C1 segment of cervical spinal cord (tissue), 14 donors: ENCODE measurements at places on chromosomes 6 and 20.

GRCh38 chr20:45368221-45368980, 5.4 kb downstream of the SYS1 start:
- DNase-seq = peak; percentile 19

DNA sequence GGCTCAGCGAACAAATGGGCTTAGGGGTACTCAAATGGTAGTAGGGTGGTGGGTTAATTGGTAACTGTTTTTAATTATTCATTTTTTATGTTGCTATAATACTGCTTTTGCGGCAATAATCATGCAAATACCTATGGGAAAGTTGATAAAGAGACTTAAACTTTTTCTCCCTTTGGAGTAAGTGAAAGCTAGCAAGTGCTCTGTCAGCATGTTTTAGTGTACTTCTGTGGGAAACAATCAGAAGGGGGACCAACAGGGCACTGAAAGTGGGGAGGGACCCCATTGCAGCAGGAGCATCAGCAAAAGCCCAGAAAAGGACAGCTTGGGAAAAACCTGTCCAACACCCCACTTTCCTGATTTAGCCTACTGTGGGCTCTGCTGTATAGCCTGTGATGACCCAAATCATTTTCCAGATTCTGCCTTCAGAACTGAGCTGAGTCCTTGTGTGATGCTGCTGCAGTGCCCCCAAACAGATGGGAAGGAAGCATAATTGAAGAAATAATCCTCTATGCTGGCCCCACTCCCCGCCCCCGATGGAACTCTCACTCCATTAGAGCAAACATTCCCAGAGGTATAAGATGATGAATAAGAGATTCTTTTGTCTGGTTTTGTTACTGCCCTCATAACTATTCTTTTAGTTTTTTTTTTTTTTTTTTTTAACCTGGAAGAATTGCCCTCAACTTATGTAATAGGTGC, 322.8 kb downstream of the CD83 start:
- no peak for DNase-seq

DNA sequence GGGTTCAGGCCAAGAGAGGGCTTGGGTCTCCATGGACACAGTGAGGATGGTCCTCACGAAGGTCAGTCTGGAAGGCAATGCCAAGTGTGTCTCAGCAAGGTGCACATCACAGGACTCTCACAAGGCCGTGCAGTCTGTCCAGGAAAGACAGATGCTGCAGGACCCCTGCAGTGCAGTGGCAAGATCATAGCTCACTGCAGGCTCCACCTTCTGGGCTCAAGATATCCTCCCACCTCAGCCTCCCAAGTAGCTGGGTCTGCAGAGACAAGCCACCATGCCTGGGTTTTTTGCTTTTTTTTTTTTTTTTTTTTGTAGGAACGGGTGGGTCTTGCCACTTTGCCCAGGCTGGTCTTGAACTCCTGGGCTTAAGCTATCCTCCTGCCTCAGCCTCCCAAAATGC, 26.4 kb downstream of the ZMYND8 start:
- no peak for DNase-seq

DNA sequence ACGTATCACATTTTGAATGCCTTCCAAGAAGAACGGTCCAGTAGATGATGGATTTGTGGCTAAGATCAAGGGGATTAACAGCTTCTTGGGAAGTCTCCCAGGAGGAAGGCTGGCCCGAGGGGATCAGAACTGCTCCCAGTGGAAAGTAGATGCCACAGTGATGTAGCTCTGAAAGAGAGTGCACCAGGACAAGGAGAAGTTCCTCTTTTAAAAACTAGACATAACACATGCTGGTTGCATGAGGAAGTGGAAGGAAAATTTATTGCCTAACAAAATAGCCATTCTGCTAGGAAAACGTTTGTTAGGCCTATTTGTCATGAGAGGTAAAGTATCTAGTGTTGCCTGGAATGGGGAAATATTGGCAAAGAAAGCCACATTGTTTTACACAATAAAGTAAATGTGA, 87.8 kb downstream of the CDH26 start:
- no peak for DNase-seq

DNA sequence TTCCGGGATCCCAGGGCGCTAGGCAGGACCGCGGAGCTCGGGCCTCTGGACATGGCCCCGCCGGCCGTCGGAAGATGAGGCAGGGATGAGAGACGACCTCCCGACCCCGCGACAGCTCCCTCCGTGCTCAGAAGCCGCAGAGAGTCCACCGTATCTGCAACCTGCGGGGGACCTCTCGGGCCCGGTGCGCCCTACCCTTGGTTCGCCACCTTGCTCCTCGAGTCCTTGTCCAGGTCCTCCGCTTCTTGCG, 301 bp downstream of the PPP1R3D start:
- DNase-seq = no peak

- DNase-seq = no peak
These were observed 121.4 kb upstream of the TCF21 start for GRCh38 chr6:133767357-133767970.

- DNase-seq = no peak
These were observed 3.6 kb upstream of the NHLRC1 start for GRCh38 chr6:18126121-18126520.

DNA sequence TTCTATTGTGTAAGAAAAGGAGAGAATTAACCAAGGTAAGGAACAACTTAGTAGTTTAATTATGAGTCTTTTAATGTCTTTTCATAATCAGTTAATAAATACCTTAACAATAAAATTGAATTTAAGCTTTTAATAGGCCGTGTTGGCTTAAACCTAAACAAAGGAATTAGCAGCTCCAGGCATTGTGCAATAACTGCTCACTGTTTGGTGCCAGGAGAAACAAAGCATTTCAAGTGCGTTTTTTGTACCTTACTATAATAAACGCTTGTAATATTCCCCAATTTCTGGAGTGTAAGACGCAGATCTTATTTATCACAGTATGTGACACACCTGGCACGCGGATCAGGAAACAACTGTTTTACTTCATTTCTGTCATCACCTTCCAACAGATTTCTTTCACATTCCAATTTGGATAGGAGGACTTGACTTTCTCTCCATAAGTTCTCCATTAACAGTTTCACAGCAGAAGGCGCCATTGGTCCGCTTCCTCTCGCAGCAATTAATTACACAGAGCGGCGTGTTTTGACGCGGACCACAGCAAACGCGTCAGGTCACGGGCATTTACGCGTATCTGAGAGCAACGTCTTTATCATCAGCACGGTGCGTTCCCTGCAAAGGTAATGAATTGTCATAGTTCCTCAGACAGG, 335.8 kb upstream of the NT5E start:
- DNase-seq = no peak

DNA sequence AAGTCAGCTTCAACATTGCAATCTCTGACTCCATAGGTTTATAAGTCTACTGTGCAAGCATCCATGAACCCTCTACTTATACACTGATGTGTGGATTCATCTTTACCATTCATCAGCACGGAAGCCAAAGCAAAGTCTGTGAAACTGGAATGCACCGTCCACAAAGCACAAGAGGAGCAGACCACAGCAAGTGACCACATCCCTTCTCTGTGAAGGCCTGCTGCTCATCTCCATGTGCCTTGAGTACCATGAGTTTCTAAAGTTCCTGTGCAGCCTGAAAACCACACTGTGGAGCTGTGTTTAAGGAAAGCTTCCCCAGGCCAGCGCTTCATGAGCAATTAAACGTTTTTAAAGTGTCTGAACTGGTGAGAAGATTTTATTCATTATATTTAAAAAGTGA, 20.0 kb downstream of the GABRR1 start:
- DNase-seq = no peak

DNA sequence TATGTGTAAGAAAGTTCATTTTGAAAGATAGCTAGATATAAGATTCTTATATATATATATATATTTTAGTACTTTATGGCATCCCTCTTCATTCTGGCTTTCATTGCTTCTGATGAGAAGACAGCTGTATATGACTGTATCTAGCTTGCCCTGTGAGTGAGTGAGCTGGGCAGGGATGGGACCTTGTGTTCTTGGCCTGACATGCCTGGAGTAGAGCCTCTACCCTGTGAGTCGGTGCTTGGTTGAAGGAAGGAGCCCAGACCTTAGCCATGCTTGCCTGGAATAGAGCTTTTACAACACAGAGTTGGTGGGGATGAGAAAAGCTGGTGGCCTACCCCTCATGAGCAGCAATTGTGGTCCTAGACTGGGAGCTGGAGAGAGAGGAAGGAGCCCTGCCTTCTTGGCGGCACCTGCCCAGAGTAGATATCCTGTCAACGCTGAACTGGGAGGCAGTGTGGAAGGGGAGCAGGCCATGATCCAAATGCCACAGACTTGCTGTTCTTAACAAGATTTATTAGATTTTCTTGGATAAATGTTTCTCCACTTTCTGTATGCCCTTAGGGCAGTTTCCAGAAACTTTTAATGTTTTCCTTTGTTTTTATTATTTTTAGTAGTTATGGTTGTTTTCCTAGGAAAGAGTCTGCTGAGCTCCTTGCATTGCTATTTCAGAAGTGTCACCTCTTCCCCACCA, 31.6 kb downstream of the FIG4 start:
- no peak for DNase-seq

DNA sequence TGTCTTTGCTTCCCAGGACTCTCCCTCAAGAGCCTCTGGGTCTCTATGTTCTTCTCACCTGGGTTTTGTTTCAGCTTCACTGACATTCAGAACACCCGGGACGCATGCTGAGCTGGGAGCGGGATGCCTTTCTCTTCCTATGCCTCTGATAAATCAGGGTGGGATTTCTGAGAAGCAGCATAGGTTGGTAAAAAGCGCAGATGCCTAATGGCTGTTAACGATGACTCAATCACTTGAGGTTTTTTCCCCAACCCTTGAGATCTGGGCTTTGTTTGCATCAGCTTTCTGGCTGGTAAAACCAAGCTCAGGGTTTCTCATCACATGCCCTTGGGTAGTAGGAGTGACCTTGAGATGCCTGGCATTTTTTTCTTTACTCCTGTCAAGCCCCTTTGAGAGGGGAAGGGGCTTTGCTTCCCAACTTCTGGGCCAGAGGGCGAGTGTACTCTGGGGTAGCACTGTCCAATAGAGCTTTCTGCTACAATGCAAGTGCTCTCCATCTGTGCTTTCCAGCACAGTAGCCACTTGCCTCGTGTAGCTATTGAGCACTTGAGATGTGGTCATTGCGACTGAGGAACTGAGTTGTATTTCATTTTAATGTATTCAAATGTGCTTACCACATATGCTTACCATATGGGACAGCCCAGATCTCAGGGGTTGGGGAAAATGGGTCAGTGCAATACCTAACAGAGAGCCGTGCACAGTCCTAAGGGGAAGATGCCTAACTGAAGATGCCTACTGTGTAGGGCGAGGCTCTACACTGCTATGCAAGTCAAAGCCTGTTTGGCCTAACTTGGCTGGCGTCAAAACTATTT, 69.1 kb downstream of the PPP1R14C start:
- no peak for DNase-seq
